Cerebellar cortex (tissue), 1 donor: ENCODE measurements at places on chromosomes 6 and 20.
A peak's percentile ranks its signal among the peaks of the same experiment; 100 is the strongest.

GRCh38 chr6:7701212-7701834, 24.6 kb upstream of the BMP6 start:
- no peak for DNase-seq

GRCh38 chr20:35697696-35698297, 1.4 kb downstream of the NFS1 start:
- no peak for DNase-seq

GRCh38 chr6:157158456-157158855, 164.9 kb downstream of the TMEM242 start:
- DNase-seq: no peak

- no peak for DNase-seq
Measured at GRCh38 chr20:53346335-53346648, 247.3 kb downstream of the ZNF217 start.

GRCh38 chr6:81772741-81773140, 20.3 kb upstream of the TENT5A start:
- DNase-seq: no peak

DNA sequence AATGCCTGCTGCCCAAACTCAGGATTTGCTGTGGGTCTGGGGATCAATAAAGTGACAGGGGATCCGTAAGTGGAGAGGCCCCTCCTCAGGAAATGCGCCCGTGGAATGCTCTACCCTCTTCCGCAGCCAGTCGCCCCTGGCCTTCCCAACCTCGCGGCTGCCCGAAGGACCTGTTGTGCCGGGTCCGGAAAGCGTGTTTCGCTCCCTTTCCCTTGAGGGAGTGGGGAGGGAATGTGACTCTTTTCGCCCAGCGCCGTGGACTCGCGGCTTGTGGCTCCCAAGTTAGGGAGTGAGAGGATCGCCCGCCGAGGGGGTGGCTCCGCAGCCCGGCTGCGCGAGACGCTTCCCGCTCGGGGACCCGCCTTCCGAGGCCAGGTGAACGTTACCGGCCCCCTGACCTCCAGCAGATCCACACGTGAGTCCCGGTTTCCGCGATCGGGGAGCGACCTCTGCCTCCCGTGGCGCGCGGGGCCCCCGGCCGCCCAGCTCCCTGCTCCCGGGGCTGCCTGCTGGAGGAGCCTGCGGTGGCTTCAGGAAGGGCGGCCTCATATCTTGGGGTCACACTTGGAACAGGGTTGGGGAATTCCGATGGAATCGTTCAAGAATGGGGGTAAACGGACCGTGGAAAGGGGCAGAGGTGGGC, 666 bp downstream of the TPD52L1 start:
- no peak for DNase-seq

DNA sequence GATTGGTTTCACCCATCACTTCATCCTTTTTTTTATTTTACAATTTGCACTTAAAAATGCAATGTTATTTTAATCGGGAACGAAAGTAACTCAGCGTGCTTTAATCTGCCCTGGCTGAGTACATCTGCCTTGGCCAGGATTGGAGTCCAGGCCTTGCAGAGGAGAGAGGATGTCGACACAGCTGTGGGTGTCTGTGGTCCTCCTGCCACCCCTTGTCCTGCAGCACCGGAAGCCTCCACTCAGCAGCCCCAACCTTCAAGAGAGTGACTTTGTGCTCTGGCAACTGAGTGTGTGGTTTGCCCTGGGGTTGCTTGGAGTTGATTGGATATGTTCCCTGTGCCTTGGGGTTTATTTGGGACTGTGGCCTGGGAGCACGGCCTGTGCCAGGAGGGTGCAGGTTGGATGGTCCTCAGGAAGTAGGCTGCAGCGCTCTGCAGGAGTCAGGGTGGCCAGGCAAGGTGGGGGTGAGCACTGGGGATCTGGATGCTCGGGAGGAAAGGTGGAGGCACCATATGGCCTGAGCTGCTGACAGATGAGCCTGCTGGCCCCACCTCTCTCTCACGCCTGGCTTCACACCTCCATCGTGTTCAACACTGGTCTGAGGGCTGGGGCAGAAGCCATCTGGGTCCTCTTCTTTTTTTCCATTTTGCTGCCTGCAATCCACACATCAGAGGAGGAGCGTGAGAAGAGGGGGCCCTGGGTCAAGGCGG, 4.3 kb downstream of the MYT1 start:
- peak; percentile 93 for DNase-seq

- DNase-seq: no peak
Measured at GRCh38 chr6:105821777-105822176, 264.4 kb upstream of the PRDM1 start.
